Activated CD4-positive, alpha-beta T cell treated with anti-CD3 and anti-CD28 coated beads for 48 hours (primary cell): ENCODE measurements at places on chromosomes 5 and 9.

- DNase-seq, result no peak
These were observed 44.1 kb downstream of the APTX start for GRCh38 chr9:32957358-32957757.

DNA sequence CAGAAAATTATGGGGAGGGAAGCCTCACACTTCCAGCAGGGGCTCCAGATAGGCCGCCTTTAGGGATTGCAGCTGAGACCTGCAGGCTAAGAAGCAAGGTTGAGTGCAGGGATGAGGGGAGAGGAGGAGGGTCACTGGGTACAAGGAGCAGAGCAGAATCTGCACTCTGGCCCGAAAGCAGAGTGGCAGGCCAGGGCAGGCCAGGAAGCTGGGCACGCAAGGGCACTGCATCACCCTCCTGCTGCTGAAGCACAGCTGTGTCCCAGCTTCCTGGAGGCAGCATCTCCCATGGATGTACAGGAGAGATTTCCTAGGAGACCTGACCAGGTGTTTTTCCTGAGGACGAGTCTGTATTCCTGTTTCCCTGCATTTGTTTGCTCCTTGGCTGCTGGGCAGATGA lies 92.1 kb downstream of the SYK start:
- DNase-seq, result no peak

DNA sequence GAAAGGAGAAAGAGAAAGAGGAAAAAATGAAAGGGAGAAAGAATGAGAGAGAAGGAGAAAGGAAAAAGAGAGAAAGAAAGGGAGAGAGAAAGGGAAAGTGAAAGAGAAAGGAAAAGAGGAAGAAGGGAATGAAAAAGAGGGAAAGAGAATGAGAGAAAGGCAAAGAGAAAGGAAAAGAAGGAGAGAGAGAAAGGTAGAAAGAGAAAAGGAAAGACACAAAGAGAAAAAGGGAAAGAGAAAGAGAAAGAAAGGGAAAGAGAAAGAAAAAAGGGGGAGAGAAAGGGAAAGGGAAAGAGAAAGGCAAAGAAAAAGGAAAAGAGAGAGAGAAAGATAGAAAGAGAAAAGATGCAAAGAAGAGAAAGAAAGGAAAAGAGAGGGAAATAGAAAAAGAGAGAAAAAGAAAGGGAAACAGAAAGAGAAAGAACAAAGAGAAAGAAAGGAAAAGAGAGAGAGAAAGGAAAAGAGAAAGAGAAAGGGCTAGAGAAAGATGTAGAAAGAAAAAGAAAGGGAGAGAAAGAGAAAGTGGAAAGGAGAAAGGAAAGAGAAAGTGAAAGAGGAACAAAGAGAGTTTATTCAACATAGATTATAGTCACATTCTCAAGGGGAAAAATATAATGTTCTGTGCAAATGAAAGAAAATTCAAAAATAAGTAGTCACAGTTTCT lies 165.2 kb downstream of the TMEM38B start:
- no peak for DNase-seq

DNA sequence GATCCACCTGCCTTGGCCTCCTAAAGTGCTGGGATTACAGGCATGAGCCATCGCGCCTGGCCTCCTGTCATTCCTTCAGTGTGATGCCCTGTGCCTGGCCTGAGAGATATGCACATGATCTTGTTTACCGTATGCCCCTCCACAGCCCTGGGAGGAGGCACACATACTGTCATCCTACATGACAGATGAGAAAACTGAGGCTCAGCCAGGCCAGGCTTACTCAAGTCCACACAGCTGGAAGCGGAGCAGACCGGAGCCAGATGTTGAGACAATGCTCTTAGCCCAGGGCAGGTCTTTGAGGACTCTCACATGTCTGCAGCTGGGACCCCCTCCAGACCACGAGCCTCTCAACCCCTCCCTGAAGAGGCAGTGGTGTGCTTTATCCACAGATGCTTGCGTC lies 38.7 kb upstream of the SH3PXD2B start:
- no peak for DNase-seq

- no peak for DNase-seq
These were observed 9.5 kb downstream of the IRX2 start for GRCh38 chr5:2741956-2742355.

DNA sequence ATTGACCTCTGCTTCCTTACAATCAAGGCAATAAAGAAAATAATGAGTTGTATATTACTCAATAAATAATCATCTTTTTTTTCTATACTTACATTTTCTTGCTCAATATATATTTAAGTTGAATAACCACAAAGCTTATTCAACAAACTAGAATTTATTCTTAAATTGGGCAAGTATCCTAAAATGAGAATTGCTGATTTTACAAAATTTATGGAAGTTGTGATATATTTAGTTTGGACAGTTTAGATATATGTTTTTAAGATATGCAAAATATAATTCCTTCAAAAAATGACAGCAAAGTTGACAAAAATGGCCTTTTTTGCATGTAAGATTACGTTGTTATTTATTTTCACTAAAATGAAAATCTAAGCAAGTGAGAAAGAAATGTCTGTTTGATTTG lies 305.7 kb upstream of the GRIN3A start:
- no peak for DNase-seq

GRCh38 chr5:77180167-77181081 lies 30.1 kb upstream of the PDE8B start:
- DNase-seq, result peak; percentile 35

GRCh38 chr5:80048084-80048780 lies 13.1 kb downstream of the THBS4 start:
- no peak for DNase-seq

- DNase-seq, result no peak
These were observed 44.3 kb downstream of the CAMK2A start for GRCh38 chr5:150245111-150245789.

DNA sequence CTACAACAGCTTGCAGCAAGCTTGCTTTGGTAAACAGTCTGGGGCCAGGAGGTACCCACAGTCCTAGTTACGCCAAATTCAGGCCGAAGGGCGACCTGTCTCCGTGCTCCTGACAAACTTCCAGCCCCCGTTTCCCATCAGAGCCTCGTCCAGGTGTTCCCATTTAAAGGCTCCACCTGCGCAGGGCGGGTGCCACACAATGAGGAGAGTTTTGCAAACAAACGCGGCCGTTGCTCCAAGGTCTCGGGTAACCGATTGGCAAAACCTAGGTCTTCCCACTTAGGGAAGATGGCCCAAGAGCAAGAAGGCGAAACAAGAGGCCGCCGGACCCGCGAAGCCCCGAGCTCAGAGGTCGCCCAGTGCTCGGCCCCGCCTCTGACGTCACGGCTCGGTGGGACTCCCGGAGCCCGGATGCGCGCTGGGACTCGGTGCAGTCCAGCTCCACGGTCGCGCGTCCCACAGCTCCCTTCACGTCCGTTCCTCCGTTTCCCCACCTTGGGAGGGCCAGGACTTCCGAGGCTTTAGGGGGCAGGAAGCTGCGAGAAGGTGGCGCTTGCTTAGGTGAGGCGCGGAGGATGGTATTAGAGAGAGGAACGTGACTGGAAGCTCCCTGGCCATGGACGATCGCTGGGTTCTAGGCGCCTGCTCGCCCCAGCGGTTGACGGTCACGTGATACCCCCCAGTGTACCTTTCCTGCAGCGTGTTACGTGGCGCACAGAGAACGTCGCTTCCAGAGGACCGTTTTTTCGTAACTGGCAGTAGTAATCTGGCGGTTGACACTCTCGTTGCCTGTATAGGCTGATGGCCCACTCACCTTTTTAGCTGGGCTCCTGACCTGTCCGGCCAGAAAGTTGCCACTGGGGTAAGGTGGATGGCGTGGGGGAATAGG lies 41.8 kb upstream of the KDM4C start:
- DNase-seq, result peak; percentile 85

GRCh38 chr5:68376935-68377334 lies 161.4 kb downstream of the PIK3R1 start:
- DNase-seq, result no peak

DNA sequence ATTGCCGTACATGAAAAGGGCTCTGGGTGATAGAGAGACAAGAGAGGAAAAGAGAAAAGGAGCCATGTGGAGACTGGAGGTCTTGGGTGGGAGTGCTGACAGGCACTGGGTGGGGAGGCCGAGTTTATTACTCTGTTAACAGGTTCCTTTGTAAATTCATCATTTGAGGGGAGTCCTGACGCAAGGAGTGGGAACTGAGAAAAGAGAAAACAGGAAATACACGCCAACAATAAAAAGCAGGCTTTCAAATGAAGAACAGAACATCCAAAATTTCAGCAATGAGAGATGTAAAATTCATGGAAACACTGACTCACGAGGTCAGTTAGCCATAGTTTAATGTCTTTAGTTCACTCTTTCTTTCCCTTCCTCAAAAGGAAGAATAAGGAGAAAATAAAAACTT lies 342.8 kb downstream of the TMEM167A start:
- DNase-seq, result no peak

- DNase-seq, result no peak
These were observed 35.6 kb downstream of the SKIC3 start for GRCh38 chr5:95519151-95519550.

GRCh38 chr9:129685220-129685932 lies 19.9 kb downstream of the PRRX2 start:
- no peak for DNase-seq

- DNase-seq, result no peak
These were observed 30.5 kb downstream of the GRIA1 start for GRCh38 chr5:153520952-153521351.

- no peak for DNase-seq
These were observed 11.2 kb downstream of the ACO1 start for GRCh38 chr9:32395510-32396216.

DNA sequence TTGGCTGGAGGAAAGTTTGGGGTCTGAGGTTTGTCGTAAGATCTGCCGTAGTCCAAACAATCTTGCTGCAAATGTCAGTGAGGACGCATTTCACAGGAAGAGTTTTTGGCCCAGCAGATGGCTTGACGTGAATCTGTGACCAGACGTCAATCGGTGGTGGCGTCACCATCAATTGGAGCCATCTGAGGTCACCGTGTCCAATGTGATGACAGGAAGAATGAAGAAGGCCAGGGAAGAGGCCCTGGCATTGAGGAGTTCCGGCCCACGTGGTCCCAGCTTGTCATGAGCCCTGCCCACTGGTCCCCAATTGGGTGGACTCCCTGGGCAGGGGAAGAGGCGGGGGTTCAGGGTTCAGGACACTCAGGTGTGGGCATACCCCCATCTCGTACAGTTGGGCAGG lies 79.9 kb downstream of the OLFM1 start:
- no peak for DNase-seq

DNA sequence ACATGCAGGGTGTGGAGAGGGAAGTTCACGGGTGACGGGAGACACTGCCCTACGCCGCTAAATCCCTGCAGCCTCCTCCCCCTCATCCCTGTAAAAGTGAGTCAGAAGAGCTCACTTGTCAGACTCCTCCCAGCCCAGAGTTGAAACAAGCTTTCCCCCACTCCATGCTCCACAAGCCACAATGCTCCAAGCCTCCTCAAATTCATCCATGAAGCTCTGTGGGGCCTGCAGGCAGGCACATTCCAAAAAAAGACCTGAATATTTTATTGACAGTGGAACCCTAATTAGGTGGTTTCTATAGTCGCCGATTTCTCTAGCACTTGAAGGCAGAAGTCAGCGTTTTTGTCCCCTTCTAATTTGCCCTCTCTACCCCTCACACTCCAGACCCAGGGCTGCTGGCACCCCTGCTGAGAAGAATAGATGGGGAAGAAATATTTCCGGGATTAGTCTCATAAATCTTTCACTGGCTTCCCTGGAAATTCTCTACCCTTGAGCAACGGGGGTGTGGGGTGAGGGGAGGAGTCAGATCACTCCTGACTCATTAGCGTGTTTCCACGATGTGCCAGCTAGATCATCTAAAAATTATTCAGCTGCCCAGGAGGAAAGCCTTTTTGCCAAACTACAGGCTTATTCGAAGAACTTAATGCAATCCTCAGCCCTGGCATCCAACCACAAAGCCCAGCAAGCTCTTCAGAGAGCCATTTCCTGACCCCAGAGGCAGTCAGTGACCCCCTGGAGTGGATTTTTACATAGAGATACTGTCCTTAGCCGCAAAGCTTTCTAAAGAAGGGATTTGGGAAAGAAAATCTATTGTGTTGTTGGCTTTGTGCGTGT lies 97.1 kb downstream of the ENC1 start:
- no peak for DNase-seq

DNA sequence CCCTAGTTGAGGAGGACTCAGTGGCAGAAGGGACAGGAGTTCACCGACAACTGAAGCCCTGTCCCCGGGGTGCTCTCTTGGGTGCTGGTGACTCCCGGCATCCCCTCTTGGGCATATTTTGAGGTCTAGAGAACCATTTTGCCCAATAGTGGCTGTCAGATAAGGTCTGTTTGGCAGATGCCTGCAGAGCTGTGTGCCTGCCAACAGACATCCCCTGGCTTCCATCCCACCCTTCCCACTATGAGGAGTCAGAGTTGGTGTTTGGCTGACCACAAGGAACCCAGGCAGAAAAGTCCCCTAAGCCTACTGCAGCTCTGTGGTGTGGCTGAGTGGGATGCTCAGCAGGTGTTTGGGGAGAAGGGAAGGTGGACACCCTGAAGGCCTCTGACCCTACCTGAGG lies 207.0 kb downstream of the AUH start:
- no peak for DNase-seq

DNA sequence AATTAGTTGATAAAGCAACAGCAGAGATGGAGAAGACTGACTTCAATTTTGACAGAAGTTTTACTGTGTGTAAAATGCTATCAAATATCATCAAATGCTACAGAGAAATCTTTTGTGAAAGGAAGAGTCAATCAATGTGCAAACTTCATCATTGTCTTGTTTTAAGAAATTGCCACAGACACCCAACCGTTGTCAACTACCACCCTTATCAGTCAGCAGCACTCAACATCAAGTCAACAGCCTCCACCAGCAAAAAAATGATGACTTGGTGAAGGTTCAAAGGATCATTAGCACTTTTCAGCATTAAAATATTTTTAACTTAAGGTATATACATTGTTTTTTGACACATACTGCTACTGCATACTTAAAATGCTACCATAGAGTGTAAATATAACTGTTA lies 888.8 kb downstream of the CDH18 start:
- no peak for DNase-seq

DNA sequence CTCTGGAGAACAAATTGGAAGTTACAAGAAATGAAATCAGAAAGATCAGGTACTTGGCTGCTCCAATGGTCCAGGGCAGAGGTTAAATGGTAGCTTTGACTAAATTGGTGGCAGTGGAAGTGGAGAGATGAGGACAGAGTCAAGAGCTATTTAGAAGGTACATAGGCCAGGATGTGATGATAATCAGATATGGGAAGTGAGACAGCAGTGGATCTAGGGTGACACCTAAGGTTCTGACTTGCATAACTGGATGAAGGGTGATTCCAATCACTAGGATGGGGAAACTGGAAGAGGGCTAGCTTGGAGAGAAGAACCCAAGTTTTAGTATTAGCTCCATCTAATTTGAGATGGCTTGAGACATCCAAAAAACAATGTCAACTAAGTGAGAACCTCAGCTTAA lies 24.0 kb upstream of the NDUFB6 start:
- DNase-seq, result no peak

DNA sequence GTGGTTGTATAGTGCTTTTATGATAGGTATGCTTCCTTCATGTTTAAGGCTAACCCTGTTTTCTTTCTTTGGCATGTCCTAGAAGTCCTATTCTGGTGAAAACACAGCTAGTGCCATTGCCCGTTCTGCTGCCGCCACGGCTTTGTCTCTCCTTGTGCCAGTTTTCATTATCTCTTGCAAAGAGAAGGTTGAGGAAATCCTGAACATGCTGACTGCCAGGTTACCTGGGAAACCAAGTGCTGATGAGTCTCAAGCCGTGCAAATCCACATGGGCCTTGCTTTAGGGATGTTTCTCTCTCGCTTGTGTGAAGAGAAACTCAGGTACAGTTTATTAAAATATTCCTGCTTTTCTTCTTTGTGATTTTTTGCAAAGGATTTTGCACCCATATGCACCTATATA lies 102.2 kb downstream of the HACD4 start:
- no peak for DNase-seq

- DNase-seq, result peak; percentile 70
These were observed 22.5 kb upstream of the NINJ1 start for GRCh38 chr9:93156475-93157008.

- no peak for DNase-seq
These were observed 929.9 kb downstream of the TLE4 start for GRCh38 chr9:80501635-80502034.
